ENCODE measurements at places on chromosomes 6 and 20.

DNA sequence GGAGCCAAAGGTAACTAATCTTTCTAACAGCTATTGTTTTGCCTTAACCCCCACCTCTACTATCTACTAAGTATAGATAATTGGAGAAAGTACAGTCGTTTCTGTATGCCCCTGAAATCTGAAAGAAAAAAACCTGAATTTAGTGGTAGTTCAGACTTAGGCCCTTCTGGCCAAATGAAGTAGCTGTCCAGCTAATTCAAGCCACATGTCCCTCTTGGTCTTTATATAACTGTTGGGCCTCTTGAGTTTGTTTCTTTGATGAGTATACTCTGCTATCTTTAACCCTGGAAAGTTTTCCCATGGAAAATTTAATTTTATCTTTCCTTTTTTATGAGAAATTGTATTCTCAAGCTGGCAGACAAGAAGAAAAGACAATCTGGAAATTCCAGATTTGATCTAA is 73.0 kb upstream of the FAM8A1 start:
- no peak for DNase-seq

GRCh38 chr20:21520702-21521595 is 7.1 kb upstream of the NKX2-2 start:
- no peak for DNase-seq

DNA sequence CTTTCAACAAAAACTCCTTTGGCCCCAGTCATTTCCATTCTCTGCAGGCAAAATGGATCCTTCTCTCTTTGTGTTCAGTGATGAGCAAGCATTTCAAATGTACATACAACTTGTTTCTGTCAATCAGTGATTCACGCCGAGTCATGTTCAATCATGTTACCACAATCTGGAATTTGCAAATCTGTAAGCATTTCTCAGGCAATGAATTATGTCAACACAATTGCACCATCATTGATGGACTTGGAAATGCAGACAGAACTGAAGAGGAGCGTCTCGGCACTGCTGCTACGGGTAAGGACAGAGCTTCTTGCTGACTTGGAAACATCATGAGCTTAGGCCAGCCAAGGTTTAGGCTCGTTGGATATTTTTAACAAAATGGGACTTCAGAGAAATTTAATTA is 132.8 kb upstream of the AGPAT4 start:
- no peak for DNase-seq

GRCh38 chr20:19368351-19368750 is 155.9 kb downstream of the SLC24A3 start:
- no peak for DNase-seq

DNA sequence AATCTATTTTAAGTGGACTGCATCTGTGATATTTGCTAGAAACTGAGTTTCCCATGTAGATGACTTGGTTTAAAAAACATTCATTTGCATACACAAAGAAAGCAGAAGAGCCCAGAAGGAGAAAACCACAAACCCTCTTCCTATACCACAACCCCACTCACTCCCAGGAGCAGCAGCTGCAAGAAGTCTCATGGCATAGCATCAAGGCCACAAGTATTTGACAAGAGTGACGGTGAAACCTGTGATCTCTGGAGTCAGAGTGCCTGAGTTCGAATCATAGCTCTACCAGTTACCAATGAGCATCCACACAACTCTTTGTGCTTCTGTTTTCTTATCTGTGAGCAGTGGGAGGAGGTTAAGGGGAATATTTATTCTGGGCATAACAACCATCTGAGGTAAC is 44.7 kb upstream of the SIRPG start:
- no peak for DNase-seq

DNA sequence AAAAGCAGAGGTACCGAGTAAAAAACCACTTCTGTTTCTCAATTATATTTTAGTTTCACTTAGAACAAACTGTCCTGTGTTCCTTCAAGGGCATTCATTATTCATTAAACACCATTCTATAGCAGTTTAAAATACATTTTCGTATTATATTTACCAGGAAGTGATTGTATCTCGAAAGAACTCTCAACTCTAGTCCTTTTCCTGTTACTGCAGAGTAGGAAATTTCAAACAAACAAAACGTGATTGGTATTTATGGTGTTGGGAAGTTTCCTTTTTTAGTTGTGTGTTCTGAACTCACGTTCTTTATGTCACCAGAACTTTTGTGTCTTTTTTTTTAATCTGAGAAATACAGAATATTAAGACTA is 139.5 kb upstream of the BTBD3 start:
- no peak for DNase-seq

- no peak for DNase-seq
These were observed 40.2 kb downstream of the HNF4A start for GRCh38 chr20:44395461-44396340.

DNA sequence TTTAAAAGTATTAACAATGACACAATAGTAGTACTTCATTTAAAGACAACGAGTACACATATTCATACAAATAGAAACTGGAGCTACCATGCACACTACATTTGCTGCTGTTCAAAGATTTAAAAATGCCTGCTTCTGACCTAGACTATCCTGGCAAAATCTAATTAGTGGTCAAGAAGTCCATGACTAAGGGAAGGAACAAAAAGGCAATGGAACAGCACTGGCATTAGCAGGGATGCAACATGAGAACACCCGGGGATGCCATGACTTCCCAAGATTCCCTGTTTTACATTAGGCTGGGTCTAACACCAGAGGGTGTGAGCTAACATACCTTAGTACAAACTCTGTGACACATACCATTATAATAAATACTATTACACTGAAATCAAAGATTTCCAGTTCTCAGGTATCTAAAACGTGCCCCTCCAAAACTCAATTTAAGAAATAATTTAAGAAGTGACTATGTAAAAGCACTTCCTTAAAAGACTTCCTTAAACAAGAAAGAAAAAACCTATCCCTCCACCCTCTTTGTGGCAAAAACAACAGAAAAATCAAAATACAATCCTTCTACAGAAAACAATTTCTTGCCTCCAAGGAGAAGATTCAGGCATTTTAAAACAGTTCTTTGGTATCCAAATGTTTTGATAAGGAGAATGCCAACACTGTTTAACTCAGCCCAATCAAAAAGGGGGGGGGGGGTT is 25.5 kb downstream of the CHD6 start:
- no peak for DNase-seq

GRCh38 chr6:31190488-31190887 is 20.0 kb upstream of the POU5F1 start:
- no peak for DNase-seq

DNA sequence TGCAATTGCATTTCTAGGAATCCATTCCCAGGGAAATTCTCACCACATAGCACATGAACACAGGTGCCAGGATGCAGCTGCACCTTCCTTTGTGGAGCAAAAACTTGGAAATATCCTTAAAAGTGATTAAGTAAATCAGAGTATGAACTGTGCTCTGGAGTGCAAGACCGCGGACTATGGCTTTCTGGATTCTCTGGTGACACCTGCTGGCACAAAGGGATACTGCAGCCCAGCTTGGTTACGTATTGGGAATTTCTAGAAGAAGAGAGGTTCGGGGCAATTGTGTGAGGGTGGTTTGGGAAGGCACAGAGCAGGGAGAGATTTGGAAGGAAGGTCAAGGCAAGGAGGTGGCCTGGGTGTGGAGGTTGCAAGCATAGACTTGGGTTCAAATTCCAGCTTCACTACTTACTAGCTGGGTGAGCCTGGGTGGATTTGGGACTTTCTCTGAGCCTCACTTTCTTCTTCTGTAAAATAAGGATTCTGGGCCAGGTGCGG is 15.9 kb upstream of the PEDS1 start:
- DNase-seq = peak; percentile 99

- no peak for DNase-seq
These were observed 651.6 kb downstream of the UTRN start for GRCh38 chr6:144936764-144937163.

DNA sequence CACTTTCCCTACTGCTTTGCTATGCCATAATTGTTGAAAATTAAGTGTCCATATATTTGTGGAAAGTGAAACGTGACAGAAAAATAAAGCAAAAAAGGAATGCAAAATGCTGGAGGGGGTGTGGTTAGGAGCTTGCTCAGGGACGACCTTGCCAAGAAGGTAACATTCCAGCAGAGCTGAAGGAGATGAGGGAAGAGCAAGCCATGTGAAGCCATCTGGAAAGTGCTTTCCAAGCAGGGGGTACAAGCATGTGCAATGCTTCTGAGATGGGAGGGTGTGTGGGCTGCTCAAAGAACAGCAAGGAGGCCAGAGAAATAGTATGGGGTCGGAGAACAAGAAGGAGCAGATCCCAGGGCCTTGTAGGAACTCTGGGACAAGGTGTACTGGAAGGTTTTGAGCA is 161.7 kb downstream of the ISM1 start:
- no peak for DNase-seq

DNA sequence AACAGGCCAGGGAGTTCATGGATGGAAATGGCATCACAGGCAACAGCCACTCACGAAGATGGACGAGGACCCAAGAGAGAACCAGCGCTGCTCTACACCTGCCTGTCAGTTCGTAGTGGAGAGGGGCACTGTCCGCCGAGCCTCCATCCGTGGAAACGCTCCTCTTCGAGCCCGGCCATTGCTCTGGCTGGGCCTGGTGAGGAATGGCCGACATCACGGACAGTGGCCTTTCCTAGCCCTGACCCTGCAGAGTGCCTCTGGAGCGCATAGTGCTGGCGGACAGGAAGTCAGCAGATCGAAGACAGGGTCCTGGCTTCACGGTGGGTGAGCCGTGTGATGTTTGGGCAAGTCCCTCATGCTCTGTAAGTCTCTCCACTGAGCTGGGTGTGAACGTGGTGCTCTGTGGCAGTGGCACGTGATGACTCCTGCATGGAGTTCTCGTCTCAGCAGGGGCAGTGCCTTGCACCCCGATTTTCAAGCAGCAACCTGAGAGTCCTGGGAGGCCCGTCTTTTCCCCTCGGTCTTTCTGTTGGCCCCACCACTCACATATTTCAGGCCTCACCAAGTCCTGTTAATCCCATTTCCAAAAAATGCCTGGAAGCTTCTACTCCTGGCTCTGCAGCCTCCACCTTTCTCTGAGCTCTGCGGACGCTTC is 214.4 kb downstream of the ERMARD start:
- no peak for DNase-seq

DNA sequence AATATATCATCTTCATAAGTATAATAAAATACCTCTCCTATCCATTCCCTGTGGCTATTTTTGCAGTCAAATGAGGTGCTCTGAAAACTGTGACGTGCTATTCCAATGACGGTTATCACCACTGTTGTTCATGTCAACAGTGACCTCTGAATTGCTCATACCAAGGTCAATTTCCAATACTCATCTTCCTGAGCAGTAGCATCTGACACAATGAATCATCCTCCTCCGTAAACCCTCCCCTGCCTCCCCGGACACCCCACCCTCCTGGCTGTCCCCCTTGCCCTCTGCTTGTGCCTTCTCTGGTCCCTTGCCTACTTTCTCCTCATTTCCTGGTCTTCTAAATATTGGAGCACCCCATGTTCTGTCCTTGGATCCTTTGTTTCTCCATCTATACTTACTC is 77.7 kb upstream of the SLC22A23 start:
- DNase-seq = no peak

- no peak for DNase-seq
These were observed 528 bp downstream of the NHSL1 start for GRCh38 chr6:138498629-138499302.

DNA sequence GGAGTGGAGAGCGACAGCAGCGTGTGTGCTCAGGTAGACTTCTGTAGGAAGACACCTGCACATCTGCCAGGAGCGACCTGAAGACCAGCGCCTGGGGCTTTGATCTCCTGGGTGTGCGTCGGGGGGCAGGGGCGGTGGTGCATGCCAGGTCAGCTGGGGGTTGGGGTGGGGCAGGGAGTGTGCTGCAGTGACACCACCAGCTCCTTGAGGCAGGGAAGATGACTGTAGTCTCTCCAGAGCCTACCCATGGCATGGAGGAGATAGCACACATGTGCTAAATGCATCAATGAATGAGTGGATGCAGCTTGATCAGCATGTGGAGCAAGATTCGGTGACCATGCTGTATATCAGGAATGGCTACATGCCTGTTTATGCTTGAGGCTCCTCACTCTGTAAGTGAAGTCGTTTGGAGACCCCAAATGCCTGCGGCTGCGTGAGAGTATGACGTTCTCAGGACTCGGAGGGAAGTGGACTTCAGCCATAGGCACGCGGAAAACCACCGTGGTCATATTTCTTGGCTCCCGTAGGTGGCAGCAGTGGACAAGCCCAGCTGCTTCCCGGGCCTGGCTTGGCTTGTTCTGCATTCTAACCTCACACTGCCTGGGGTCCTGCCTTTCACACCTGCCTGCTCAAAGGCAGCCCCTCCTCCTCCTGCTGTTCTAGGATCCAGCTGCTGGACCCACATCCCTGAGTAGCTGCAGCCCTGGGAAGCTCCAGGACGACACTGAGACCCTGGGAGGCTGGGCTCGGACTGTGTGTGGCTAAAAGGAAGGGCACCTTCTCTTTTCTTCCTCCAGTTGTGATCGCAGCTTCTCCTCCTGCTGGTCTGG is 39.4 kb upstream of the KCNK16 start:
- DNase-seq = no peak

DNA sequence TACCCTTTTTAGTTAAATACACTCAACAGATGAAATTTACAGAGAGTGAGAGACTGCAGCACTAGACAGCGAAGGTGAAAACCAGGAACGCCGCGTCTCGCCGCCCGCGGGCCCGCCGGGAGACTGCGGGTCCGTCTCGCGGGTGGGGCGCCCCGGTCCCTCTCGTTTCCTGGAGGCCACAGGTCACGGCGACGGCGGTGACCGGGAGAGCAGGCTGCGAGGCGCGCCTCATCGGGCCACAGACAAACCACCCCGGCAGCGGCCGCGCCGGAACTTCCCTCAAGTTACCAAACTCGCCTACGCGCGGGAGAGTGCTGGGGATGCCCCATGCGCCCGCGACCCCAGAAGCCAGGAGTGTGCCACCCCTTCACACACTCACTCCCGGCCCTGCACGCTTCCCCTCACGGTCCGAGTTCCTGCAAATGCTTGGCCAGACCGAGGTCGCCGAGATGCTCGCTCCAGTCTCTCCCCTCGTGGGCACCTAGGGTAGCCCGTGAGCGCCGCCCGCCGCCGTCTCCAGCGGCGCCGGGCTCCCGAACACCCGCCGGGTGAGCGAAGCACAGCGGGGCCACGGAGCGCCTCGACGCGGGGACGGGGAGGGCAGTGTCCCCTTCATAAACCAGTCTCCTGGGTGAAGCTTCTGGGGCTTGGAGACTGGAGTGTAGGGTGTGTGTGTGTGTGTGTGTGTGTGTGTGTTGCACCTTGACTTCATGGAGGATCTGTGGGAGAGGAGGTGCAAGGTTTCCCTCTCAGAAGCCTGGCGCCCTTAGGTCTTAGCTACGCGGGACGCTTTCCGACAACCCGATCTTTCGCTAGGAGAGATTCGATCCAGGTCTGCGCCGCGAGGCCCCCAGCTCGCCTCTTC is 1.4 kb downstream of the BACH2 start:
- no peak for DNase-seq

DNA sequence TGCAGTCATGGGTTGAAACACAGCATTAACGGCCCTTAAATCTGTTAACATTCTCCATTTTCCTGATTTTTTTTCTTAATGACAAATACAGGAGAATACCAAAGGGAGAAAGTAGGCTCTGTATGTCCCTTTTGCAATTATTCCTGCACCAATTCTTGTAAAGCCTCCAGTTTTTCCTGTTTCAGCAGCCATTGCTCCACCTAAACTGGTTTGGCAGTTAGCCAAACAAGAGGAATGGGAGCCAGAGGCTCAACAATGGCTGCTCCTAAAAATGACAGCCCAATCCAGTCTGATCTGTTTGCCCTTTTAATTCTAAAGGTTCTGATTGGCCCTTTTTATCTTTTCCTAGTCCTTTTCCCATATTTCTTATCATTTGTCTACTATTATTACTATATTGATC is 284.2 kb upstream of the SGK1 start:
- no peak for DNase-seq
